Forelimb muscle (tissue), 1 donor: ENCODE measurements at places on chromosomes 7 and 10.
A peak's percentile ranks its signal among the peaks of the same experiment; 100 is the strongest.

DNA sequence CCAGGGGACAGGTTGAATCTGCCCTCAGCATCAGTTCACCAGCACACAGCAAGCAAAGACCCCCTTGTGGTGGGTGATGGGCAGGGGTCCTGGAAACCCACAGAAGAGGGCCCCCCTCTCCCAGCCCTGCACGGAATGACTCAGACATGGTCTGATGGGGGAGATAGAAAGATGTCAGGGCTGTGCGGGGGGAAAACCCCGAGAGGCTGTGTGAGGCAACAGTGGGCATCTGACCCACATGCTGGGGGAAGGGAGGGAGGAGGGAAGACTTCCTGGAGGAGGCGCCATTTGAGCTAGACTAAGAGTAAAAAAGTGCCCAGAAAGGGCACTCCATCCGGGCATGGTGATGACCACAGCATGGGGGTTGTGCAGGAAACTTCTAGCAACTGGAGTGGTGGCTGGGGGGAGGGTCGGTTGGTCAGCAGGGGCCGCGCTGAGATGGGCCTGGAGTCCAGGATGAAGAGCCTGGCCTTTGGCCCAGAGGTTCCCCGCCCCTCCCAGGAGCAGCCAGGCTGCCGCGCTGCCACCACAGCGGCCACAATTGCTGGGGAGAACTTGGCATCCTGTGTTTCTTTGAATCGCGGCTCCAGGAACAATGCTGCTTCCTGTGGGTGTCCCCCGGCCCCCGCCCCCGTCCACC lies 2.5 kb downstream of the LFNG start:
- DNase-seq: no peak

DNA sequence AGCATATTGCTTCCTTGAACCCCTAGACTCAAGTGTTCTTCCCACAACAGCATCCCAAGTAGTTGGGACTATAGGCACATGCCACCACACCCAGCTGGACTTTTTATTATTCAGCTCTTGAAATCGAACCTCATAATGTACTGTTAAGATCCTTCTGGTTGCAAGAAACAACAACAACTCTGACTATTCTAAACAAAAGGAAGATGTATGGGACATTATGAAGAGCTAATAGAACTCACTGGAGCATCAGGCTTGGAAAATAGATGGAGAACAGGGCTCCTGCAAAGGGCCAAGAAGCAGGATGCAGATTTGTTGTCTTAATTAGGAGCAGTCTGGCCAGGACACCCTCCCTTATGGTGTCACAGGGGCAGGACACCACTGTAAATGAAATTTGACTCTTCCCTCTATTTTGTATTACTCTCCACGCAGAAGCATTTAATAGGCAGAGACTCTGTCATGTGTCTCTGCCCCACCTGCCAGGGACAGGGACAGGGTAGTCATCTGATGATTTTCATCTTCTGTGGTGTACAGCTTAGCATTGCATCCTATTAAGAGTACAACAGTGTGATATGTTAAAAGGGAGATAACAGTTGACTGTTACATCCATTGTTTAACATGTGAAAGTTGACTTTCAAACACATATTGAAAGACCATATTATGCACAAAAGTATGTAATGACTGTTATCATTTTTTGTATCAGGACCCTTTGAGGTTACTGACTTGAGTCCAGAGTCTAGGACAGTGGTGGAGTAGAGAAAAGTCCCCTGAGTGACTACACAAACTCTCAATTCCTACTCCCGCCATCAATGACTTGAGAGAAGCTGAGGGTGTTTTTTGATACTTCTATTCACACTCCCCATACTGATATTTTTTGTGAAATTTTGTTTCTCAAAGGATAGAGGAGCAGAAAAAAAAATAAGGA lies 157.3 kb downstream of the LRRC4 start:
- no peak for DNase-seq

DNA sequence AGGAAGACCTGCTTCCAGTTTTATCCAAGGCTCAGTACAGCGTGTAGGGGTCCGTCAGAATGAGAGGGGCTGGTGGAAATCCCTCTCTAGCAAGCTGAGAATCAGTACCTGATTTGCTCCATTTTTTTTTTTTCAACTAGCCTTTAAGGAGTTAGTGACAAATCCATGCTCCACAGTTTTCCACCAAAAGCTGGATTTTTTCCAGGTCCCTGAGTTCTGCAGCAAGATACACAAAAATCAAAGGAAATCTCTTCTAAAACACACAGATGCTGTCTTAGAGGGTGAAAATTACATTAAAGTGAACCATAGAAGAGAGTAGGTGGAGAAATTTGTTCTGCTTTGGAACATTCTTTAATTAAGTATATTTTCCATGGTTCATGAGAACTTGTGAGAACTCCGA lies 30.4 kb downstream of the MDFIC start:
- no peak for DNase-seq

- DNase-seq: peak; percentile 67
Observed at GRCh38 chr10:114634609-114634979, 23.5 kb downstream of the ABLIM1 start.

DNA sequence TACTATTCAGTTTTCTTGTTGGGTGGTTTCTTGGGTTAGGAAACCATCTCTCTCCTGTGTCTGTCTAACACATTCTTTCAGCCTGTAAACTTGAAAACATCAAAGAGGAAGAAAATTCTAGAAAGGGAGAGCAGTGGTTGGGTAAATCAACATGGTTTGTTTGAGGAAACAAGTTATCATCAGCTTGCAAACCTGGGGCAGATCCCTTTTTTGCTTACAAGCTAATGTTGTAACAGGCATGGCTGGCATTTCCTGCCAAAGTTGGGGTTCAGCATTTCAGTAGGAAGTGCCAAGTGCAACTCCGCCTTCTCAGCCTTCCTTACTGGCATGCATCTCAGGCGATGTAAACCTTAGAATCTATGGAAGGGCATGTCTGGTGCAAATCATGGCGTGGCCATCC lies 112.6 kb downstream of the EEPD1 start:
- DNase-seq: no peak

- no peak for DNase-seq
Observed at GRCh38 chr10:129548600-129548999, 81.6 kb downstream of the MGMT start.

- DNase-seq: no peak
Observed at GRCh38 chr7:36732806-36733205, 8.5 kb upstream of the AOAH start.

GRCh38 chr7:50718311-50718710 lies 64.4 kb downstream of the GRB10 start:
- no peak for DNase-seq

DNA sequence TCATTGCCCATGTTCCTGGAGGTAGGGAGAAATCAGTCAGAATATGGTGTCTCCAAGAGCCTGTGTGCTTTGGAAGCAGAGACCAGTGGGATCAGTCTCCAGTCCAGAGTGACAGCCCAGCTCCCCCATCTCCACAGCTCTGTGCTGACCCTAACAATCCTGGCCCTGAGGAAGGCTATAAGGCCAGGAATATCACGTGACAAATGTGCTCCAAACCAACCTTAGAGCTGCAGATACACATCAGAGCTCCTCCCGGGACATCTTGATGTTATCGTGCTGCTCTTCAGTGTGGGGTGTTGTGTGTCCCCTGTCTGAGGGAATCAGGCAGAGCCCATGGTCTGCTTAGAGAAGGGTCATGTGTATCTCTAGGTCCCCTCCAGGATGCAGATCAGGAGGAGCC lies 15.2 kb downstream of the DMBT1 start:
- no peak for DNase-seq

- DNase-seq: no peak
Observed at GRCh38 chr10:117409549-117410305, 34.5 kb upstream of the PDZD8 start.

GRCh38 chr7:116583653-116584052 lies 58.8 kb downstream of the CAV1 start:
- no peak for DNase-seq

DNA sequence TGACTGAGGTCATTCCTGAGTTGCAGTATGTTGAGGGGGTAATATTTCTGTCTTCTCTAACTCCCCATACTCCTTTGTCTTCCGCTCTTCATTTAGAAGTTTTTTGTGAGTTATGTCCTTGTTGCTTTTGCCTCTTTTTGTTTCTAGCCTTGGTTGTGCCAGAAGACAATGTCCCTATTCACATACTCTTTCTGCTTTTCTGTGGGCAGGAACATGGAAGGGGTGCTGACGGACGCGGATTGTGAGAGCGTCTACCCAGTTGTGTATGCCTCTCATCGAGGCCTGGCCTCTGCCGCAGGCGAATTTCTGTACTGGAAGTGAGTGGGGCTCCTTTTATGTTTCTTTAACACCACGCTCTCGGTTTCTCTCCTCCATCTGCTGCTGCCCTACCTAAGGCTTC lies 20.5 kb downstream of the STAG3 start:
- no peak for DNase-seq

DNA sequence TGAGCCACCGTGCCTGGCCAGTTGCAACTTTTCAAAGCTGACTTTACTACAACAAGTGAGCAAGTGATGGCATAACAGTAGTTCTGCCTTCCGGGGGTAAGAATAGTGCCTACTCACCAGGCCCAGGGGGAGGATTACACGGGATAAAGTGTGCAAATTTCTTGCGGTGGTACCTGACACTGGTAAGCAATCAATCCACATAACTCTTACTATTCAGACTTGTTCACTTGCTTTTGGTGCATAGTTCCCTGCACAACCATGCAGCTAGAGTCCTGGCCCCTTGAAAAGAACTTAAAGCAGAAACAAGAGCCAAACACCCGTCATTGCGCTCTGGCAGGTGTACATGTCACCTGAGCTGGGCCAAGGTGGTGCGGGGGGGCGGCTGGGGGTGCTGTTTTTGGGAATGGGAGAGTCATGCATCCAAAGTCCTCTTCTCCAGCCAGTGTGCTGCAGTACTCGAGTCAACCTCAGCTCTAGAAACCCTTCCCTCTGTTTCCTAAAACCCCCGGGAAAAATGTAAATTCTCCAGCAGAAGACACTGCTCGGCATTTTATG lies 5.4 kb upstream of the COBL start:
- no peak for DNase-seq

- DNase-seq: peak; percentile 22
Observed at GRCh38 chr10:7161484-7162250, 249.2 kb downstream of the SFMBT2 start.

- no peak for DNase-seq
Observed at GRCh38 chr7:118280319-118281012, 56.0 kb downstream of the ANKRD7 start.

GRCh38 chr7:37097276-37097675 lies 351.4 kb downstream of the ELMO1 start:
- DNase-seq: no peak

DNA sequence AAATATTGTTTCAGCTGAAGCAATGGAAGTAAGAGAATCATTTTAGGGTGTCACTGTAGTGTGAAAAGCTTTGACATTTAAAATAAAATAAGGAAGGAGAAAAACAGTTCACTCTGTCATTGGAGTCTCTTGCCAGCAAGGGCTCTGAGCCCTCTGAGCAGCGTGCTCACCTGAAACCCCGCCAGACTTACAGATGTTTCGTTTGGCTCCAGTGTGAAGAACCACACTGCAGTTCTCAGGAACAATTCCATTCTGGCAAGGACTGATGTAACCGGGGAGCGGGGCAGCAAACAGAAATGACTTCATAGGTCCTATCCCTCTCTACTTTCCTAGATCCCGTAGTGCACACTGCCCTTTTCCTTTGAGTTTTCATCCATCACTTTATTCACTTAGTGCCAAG lies 164.3 kb downstream of the CELF2 start:
- no peak for DNase-seq

DNA sequence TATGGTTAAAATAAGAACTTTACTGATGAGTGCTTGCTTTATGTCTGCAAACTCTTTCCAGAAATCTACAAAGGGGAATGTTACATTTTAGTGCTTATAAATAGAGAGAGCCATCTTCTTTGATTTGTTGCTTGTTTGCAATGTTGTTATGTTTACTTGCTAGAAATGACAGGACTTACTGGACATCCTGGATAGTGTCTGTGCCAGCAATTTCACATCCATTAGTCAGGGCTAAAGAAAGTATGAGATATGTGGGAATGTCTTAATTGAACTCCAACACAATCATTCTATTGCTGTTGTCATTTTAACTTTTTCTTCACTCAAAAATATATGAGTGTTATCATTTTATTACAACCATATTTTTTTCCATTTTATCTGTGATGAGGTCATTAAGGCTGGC lies 453.2 kb downstream of the TNS3 start:
- DNase-seq: no peak

GRCh38 chr10:71234970-71235685 lies 22.8 kb downstream of the UNC5B start:
- no peak for DNase-seq

- DNase-seq: no peak
Observed at GRCh38 chr7:22338877-22339276, 18.1 kb downstream of the RAPGEF5 start.

DNA sequence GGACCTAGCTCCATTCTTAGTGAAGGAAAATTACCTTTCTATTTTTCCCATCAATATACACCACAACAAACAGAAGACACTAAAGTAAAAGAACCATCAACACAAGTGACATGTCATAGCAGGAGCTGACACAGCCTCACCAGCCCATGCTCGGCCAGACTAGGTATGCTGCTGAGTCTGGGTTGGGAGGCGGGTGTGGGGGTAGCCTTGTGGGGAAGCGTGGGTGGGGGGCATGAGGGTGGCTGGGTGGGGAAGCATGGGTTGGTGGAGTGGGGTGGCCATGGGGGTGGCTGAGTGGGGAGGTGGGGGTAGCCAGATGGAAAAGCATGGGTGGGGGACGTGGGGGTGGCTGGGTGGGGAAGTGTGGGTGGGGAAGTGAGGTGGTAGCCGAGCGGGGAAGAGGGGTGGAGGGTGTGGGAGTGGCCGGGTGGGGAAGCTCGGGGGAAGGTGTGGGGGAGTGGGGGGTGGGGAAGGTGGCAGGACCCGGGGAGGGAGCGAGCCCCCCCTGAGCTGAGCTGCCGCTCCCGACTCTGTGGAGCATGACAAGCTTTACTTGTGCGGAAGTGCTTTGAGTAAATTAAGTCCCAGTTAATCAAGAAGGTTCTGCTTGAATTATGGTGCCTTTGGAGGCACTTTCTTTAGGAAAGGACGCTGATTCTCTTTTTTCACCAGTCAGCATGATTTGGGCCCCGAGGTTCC lies 294.6 kb upstream of the ZNF32 start:
- DNase-seq: no peak

GRCh38 chr7:128203047-128203491 lies 38.0 kb upstream of the LEP start:
- DNase-seq: no peak

DNA sequence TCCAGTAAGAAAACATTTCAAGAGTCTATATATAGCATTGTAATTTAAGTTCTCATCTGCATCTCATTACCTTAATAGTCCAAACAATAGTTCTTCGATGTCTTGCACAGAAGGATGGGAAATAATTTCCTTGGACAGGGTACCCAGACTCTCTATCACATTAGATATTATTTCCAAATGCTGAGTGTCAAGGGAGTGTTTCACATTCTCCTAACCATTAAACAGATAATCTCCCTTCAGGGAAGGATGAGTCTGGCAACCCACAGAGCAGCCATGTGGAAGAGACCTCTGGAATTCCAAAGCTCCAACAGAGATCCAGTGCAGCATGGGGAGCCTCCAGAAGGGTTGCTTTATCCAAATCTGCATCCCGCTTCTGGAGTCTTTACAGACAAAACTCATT lies 89.6 kb downstream of the FZD1 start:
- peak; percentile 71 for DNase-seq
